ENCODE measurements at places on chromosomes 3 and 15. TPM values are rescaled to one million over a fixed set of nuclear protein-coding genes. Genes with fewer than 3 reads are reported as not detected.

GRCh38 chr15:22968366-22968765, 11.8 kb downstream of the CYFIP1 start:
- H3K4me3 ChIP-seq: no peak overlapping the region
- DNase-seq: no peak
- H3K36me3 ChIP-seq: no peaks in the 10 kb centered on the region
- H3K27ac ChIP-seq: no peak overlapping the region
- H3K27me3 ChIP-seq: no peaks in the 10 kb centered on the region

GRCh38 chr15:78914027-78914764, 30.6 kb downstream of the CTSH start:
- H3K27ac ChIP-seq: peak overlapping the region; percentile 73
- no peaks in the 10 kb centered on the region for H3K27me3 ChIP-seq
- DNase-seq: peak; percentile 81
- H3K4me3 ChIP-seq: no peak overlapping the region
- no peaks in the 10 kb centered on the region for H3K36me3 ChIP-seq

IQCB1 gene
- total RNA-seq: 37.0 TPM

KIF9 gene
- 53.0 TPM for total RNA-seq

- H3K4me3 ChIP-seq: no peak overlapping the region
- DNase-seq: no peak
- H3K27me3 ChIP-seq: no peaks in the 10 kb centered on the region
- H3K27ac ChIP-seq: no peak overlapping the region
- no peaks in the 10 kb centered on the region for H3K4me1 ChIP-seq
Measured at GRCh38 chr15:25408428-25408827, 30.4 kb downstream of the UBE3A start.

GRCh38 chr3:128709038-128709437, 16.9 kb upstream of the RAB7A start:
- DNase-seq: no peak
- H3K36me3 ChIP-seq: no peaks in the 10 kb centered on the region
- no peaks in the 10 kb centered on the region for H3K27me3 ChIP-seq
- H3K4me3 ChIP-seq: no peak overlapping the region
- H3K27ac ChIP-seq: no peak overlapping the region
- H3K4me1 ChIP-seq: no peaks in the 10 kb centered on the region

CYP1A2 gene
- 0.12 TPM for total RNA-seq

DNA sequence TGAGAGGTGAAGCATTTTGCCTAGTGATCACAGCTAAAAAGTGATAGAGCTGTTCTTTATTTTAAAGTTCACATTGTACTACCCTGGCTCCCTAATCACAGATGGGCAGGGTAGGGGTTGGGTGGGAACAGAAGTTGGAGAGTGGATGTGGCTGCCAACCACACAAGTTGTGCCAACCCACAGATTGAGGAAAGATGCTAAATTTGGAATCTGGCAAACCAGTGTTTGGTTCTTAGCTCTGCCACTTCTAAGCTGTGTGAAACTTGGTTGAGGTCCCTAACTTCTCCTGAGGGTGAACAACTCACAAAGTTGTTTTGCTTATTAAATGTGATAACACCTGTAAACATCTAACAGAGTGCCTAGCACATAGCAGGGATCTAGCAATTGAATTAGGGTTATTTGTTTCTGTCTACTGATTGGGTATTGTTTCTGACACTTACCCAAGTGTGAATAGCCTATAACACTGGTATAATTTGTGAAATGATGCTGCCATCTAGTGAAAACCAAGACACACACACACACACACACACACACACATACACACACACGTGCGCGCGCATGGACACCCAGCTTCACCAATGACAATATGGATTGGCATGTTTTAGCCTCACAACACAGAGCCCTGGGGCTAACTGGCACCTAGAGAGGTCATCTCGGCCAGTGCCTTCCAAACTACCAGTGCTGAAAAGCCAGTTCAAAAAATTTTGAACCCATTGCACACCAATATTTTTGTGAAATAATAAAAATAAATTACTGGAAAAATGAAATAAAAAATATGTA, 25.3 kb downstream of the ADGRG7 start:
- H3K4me1 ChIP-seq: no peaks in the 10 kb centered on the region
- H3K27ac ChIP-seq: no peak overlapping the region
- no peaks in the 10 kb centered on the region for H3K36me3 ChIP-seq
- no peak for DNase-seq

GRCh38 chr3:139559541-139559940, 20.0 kb upstream of the RBP1 start:
- H3K4me3 ChIP-seq: no peak overlapping the region
- no peak overlapping the region for H3K27ac ChIP-seq
- no peaks in the 10 kb centered on the region for H3K27me3 ChIP-seq
- no peak for DNase-seq
- H3K4me1 ChIP-seq: peaks cover 6% of the 10 kb centered on the region

DNA sequence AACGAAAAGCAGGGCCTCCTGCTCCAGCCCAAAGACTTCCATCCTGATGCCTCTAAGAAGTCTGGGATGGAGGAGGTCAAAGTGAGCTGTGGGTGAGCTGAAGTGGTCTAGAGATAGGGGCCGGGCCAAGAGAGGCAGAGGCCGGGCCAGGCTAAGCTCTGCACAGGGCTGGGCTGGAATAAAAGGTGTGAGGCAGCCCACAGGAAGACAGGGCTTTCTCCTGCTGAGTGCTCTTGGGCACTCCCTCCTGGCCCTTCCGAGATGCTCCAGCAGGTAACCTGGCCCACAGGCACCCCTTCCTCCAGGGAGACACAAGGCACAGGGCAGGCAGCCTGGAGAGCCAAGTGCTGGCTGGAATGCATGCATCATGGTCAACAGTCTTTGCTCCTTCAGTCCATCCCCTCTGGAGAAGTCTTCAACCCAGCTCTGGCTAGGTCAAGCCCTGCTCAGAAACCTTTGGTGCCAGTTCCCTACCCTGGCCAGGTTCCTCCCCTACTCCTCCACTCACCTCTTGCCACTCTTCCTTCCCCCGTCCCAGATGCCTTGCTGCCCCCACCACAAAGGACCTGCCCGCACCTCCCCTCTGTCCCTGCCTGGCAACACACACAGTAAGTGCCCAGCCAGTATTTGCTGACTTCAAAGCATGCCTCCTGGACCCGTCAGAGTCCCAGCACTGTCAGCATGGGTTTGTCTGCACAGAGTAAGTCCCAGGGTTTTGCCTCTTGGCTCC, 93.6 kb downstream of the SEC22A start:
- no peak overlapping the region for H3K4me3 ChIP-seq
- H3K27me3 ChIP-seq: no peaks in the 10 kb centered on the region
- DNase-seq: no peak
- no peaks in the 10 kb centered on the region for H3K4me1 ChIP-seq
- no peak overlapping the region for H3K27ac ChIP-seq

GRK7 gene
- not detected for total RNA-seq

DNA sequence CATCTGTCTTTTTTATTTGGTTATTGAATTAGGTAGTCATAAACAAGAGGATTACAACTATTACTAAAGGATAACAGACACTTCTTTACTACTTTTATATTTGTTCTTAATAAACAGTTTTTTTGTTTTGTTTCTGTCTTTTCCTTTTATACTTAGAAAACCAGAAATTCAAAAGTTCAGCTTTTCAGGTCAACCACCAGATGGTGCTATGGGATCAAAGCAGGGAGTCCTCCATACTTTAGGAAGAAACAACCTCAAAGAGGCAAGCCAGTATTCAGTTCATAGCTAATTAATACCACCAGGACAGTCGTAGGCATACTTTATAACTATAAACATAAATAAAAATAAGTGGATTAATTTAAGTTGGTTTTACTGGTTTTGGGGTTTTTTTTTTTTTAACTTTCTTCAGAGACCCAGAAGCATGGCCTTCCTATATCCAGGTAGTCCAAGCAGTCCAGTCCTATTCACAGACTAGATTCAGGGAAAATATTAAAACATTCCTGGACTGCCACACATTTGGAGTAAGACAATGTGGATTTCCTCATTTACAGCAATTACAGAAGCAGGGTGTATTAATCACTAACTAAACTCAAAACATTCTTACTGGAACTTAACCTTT, 16.0 kb upstream of the EID1 start:
- H3K36me3 ChIP-seq: no peaks in the 10 kb centered on the region
- no peaks in the 10 kb centered on the region for H3K4me1 ChIP-seq
- no peaks in the 10 kb centered on the region for H3K27me3 ChIP-seq
- DNase-seq: no peak
- no peak overlapping the region for H3K27ac ChIP-seq

DNA sequence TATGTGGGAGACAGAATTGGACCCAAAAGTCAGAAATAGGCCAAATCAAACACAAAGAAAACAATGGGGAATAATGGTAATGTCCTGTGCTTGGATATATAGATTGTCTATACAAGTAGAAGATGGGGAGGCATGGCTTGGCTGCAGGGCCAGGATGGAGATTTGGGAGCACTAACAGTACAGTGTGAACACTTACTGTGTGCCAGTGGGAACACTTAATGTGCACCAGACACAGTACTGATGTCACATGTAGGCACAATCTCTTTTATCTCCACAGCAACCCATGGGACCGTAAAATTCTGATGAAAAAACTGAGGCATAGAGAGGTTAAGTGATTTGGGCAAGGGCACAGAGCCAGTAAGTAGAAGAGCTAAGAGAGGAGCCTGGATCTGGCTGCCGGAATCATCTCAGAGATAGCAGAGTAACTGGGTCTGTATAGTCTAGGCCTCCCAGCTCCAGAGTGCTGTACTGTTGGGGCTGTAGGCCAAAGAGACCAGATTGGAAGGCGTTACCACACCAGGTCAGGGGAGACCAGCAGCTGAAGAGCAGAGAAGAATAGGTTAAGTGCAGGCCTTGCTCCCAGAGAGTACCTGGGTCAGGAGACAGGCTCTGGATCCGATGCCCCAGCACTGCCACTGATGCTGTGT, 63.3 kb downstream of the RLBP1 start:
- H3K27me3 ChIP-seq: no peaks in the 10 kb centered on the region
- no peak overlapping the region for H3K27ac ChIP-seq
- no peaks in the 10 kb centered on the region for H3K4me1 ChIP-seq
- DNase-seq: no peak

PLA2G4E gene
- total RNA-seq: 0.31 TPM

DNA sequence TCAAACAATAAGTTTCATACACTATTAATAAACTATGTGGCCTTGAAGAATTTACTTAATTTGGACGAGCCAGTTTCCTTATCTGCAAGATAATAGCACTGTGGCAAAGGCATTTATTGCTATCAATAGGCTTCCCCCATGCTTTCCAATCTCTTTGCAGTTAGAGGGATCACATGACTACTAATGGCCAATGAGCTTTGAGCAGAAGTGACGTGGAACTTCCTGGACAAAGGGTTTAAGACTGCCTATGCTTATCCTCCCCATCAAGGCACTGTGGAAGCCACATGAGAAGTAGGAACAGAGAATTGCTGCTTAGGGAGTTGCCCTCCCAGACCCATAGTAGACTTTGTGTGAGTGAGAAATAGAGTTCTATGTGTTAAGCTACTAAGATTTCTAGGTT, 16.7 kb upstream of the ZMAT3 start:
- no peak overlapping the region for H3K27ac ChIP-seq
- H3K36me3 ChIP-seq: no peaks in the 10 kb centered on the region
- peak; percentile 73 for DNase-seq
- no peaks in the 10 kb centered on the region for H3K4me1 ChIP-seq
- no peak overlapping the region for H3K4me3 ChIP-seq

DNA sequence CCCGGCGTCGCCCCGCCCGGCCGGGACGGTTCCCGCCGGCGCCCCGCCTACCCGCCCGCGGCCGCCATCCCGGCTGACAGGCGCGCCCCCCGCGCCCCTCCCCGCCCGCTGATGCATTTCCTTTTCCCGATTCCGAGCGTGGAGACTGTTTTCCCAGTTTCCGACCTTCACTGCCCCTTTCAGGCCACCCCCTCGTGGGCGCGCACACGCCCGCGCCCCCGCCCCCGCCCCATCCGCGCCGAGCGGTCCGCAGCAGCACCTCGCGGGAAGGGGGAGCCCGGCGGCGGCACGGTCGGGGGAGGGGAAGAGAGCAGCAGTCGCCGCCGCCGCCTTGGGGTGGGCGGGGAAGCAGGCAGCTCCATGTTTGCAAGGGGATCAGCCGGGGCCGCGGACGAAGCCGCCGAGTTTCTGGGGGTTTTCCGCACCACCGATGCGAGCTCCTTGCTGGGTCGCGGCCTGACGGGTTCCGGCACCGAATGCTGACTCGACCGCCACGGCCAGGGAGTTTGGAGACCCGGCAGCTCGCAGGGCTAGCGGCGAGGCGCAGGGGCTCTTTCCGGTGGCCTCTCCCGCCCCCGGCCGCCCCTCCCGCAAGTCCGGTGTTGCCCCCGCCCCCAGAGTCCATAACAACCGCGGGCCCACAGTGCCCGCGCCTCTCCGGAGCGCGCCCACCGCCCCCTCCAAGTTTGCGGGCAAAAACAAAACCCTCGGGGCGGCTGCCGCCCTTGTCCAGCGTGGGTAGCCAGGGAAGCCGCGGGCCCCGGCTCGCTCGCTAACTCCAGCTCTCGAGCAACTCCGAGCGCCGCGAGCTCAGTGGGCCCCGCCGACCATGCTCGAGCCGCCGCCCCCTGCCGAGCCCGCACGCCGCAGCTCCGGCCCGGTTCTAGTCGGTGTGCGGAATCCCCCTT, 3.2 kb upstream of the SIN3A start:
- peak overlapping the region; percentile 98 for H3K27ac ChIP-seq
- DNase-seq: peak; percentile 82
- no peaks in the 10 kb centered on the region for H3K27me3 ChIP-seq
- no peaks in the 10 kb centered on the region for H3K36me3 ChIP-seq

GRCh38 chr15:27846722-27847395, 252.3 kb downstream of the OCA2 start:
- no peaks in the 10 kb centered on the region for H3K4me1 ChIP-seq
- DNase-seq: no peak
- no peaks in the 10 kb centered on the region for H3K27me3 ChIP-seq
- no peaks in the 10 kb centered on the region for H3K36me3 ChIP-seq

SH3GL3 gene
- 36.3 TPM for total RNA-seq

- no peak overlapping the region for H3K4me3 ChIP-seq
- no peak for DNase-seq
- H3K36me3 ChIP-seq: no peaks in the 10 kb centered on the region
Measured at GRCh38 chr15:69342460-69343076, 43.9 kb downstream of the PAQR5 start.

GRCh38 chr15:37873336-37873735, 61.1 kb upstream of the TMCO5A start:
- H3K36me3 ChIP-seq: no peaks in the 10 kb centered on the region
- H3K27me3 ChIP-seq: no peaks in the 10 kb centered on the region
- H3K4me1 ChIP-seq: no peaks in the 10 kb centered on the region
- no peak overlapping the region for H3K27ac ChIP-seq

- no peaks in the 10 kb centered on the region for H3K4me1 ChIP-seq
- H3K27me3 ChIP-seq: no peaks in the 10 kb centered on the region
- DNase-seq: no peak
- H3K27ac ChIP-seq: no peak overlapping the region
- no peaks in the 10 kb centered on the region for H3K36me3 ChIP-seq
Measured at GRCh38 chr15:66323312-66323928, 30.1 kb downstream of the DIS3L start.

Measured in testis (tissue), 5 donors.